ENCODE measurements at places on chromosomes 12 and 14. TPM values are rescaled to one million over a fixed set of nuclear protein-coding genes. Genes with fewer than 3 reads are reported as not detected.

The GOLT1B gene
- total RNA-seq = 73.0 TPM

The KRT85 gene
- not detected for total RNA-seq

The CLEC9A gene
- not detected for total RNA-seq

The ASB2 gene
- total RNA-seq = not detected

The MYH7 gene
- not detected for total RNA-seq

The DACT1 gene
- total RNA-seq = 26.9 TPM

The OTOGL gene
- 1.3 TPM for total RNA-seq

The HEBP1 gene
- total RNA-seq = 14.5 TPM

The HSP90B1 gene
- total RNA-seq = 555 TPM

The AKAP5 gene
- total RNA-seq = 0.89 TPM

The TAS2R42 gene
- total RNA-seq = not detected

The VTI1B gene
- 64.2 TPM for total RNA-seq

The LBHD2 gene
- not detected for total RNA-seq

The SDS gene
- not detected for total RNA-seq

The COX8C gene
- not detected for total RNA-seq
